ENCODE measurements at places on chromosomes 5 and 9. TPM values are rescaled to one million over a fixed set of nuclear protein-coding genes. Genes with fewer than 3 reads are reported as not detected.

DNA sequence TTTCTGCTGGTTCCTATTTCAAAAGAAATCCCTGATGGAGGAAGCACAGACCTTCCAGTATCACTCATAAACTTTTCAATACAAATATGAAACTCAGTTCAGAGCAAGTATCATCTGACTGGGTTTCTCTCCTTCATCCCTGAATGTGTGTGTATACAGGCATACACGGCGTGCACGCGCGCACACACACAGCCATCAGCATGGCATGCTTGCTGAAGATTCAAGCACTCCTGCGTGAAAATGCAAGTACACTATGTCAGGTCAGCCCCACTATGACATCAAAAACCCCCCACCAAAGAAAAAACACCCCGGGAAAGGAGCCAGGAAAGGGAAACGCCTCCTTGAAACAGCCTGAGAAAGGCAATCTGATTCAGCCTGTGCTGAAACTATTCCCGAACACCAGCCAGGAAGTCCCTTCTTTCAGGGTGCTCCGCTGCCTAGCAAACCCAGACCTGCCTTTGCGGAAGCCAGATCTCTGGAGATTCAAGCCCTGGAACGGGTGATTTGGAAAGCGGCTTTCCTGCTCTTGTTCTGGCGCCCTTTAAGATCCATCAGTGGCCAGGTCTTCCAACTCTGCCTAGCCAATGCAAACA, 831 bp downstream of the KLHL3 start:
- DNase-seq: no peak

GRCh38 chr5:138024117-138024516, 8.8 kb downstream of the FAM13B start:
- no peak for DNase-seq

GRCh38 chr5:177006265-177006972, at the start of gene UIMC1:
Gene UIMC1, minus strand, starts transcription at chr5:177006779. Its CDS starts 24,164 bp downstream, at chr5:176982615.
- peak; percentile 90 for DNase-seq

GRCh38 chr5:78830528-78831046, 154.5 kb downstream of the ARSB start:
- DNase-seq: no peak

DNA sequence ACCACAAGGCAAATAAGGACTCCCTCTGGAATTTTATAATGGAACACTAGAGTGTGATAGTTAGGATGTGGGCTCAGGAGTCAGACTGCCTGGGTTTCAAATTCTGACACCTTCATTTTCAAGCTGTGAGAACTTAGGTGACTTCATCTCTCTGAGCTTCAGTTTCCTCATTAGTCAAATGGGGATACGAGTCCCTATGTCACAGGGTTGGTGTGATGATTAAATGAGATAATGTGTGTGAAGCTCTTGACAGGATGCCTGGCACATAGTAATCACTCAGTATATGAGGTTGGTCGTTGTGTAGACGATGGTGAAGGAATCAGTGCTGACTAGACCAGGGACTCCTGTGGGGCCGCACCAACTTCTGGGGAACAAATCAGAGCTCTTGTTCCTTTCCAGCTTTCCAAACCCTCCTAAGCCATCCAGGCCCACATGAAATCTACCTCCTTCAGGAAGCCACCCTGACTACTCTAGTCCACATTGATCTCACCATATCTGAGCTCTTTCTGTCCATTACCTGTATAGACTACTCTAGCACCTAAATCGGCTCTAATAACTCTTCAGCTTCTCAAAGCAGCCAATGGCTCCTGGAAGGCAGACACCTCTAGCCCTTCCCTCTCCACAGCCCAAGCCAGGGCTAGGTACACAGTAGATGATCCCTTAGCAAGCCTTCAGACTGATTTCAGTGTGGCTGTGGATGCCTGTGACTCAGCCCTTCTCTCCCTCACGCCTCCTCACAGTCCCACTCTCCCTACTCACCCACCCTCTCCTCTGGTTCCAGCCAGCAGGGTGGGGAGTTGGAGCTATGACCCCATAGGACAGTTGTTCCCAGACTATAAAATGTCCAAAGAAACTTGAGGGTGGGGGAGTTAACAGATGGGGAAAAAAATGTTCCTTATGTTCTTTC, 2.5 kb upstream of the TCF7 start:
- DNase-seq: no peak

- DNase-seq: peak; percentile 88
These were observed 242.3 kb upstream of the PTGER4 start for GRCh38 chr5:40437452-40437861.

GRCh38 chr5:132653716-132654115, 4.3 kb upstream of the IL13 start:
- no peak for DNase-seq

- DNase-seq: no peak
These were observed 36.4 kb downstream of the MTX3 start for GRCh38 chr5:79954620-79955019.

- DNase-seq: no peak
These were observed 20.7 kb upstream of the EGFLAM start for GRCh38 chr5:38237681-38238080.

DNA sequence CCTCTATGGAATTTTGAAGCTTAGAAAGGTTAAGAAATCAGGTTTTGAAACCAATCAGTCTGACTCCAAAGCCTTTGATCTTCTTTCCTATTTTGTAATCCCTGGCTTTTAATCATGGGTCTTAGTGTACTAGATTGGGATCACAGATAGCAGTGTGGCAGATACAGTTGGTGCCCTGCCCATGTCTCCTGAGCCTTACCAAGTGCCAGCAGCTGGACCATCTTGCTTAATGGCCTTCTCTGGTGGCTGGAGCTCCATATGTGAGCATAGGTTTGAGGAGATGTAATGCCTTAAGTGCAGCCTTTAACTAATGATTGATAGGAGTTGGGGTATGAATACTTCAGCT, 16.7 kb upstream of the RIC1 start:
- no peak for DNase-seq

DNA sequence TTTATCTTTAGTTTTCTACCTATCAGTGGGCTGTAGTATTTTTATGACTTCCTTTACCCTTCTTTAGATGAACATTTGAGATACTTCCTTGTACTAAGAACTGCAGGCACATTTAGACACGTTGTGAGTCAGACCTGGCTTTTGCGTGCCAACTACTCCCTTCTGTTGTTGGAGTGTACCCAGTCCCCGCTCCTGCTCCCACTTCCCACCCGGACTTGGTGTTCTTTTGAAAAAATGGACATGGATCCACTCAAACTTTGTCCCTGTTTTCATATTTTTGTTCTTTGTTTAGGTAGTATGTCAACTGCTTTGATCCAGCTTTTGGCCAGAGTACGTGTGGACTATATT, 60.7 kb downstream of the PARP8 start:
- no peak for DNase-seq

- DNase-seq: no peak
These were observed 343.7 kb downstream of the DMRTA1 start for GRCh38 chr9:22790329-22790728.

- DNase-seq: peak; percentile 5
These were observed 981.7 kb downstream of the NR2F1-AS1 start for GRCh38 chr5:92599217-92599810.

DNA sequence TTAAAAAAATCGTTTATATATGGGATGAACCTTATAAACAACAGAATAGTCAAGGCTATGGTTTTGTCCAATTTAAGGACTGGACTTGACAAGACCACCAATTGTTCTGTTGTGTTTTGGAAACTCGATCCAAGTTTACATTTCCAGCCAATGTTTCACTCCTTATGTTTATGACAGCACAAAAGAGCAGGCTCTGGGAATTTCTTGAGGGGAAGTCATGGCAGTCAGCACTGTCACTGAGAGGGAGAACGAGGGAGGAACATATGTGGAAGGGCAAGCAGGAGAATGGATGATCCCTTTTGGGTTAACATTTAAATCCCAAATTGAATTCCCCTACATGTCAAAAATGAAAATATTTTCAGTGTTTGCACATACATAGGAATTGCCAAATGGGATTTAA, 292.5 kb downstream of the MARCHF11 start:
- peak; percentile 9 for DNase-seq

DNA sequence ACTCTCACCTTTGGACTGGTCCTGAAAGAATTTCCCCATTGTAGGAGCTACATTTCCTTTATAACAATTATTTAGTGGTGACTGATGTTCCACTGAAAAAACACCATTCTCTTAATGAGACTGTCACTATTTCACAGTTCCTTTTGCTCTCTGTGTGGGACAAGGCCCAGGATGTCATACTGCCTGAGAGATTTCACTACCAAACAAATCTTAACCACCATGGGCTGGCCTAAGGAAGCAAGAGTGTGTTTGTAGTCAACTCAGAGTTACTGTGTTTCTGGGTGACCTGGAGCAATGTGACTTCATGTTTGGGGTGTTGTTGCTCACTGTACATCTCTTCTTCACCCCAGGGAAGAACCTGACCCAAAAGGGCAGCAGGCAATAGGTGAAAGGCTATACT, 50.1 kb upstream of the ZNF608 start:
- no peak for DNase-seq

GRCh38 chr5:110032376-110032775, 342.6 kb downstream of the MAN2A1 start:
- DNase-seq: no peak

DNA sequence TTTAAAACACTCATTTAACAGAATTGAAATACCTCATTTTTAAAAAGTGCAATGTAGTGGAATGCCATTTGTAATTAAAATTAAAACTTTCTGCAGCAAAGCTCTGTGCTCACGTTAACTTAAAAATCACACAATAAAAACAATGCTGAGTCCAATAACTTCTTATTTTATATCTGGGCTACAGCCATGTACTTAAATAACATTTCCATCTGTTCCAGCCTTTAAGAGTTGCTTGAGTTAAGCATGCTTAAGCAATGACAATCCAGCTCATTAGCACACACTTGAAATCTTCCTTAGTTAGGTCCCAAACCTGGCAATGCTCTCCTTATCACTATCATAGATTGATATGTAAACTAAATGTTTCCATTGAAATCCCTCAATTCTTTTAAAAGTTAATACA, 132.3 kb upstream of the CDH12 start:
- DNase-seq: no peak

GRCh38 chr9:104921067-104921741, 6.8 kb downstream of the ABCA1 start:
- DNase-seq: no peak

DNA sequence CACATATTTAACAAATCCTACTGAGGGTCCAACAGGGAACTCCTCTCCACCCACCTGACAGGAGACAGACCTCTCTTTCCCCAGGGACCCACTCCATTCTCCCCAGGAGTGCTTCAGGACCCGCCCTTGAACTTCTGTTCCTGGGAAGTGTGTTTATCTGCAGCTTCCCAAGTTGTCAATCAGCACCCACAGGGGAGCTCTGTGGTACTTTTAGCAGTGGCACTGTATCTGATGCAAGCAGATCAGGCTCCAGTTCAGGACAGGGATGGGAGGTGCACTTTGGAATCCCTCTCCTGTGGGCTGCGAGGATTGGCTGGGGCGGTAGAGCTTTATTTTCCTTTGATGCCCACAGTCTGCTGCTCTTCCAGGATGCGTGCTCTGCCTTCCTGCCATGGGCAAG, 8.7 kb downstream of the GALNT10 start:
- no peak for DNase-seq

DNA sequence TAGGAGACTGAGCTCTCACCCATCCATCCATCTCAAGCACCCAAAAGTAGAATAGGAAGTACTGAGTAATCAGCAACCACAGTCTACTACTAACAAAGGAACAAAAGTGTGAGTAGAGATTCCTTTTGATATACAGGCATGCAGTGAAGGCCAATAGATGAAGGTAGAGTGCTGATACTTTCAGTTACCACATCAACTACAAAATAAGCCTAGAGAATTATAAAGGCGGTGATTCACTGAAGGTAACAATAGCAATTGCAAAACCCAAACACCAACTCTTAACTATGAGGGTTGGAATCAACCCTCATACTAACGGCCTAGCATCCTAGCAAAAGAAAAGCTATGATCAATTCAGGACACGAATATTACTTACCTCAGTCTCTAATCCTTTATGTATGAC, 992.6 kb downstream of the DNAH5 start:
- DNase-seq: no peak

DNA sequence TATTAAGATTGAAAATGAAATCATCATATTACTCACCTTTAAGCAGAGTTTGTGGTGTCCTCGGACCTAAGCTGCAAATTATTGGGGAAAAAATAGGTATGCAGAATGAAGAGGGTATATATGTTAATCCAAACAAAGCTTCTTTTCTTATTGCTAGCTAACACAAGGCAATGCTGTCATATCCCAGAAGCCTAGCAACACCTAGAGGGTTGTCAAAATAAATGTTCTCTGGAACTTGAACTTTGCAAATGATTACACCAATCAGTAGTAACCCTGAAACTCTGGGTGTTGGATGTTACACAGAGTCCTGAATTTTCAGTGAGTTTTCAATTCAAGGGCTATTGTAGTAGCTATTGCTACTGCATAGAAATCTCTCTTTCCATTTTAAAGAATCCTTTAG, at the start of gene C6:
C6 (minus strand) TSS at position 193 of the 400 bp plus-strand sequence. CDS start 10,302 bp downstream, outside the sequence.
- DNase-seq: peak; percentile 74

GRCh38 chr5:59745415-59745863, 148.1 kb downstream of the PDE4D start:
- DNase-seq: no peak

GRCh38 chr9:109010746-109011145, 2.6 kb downstream of the CTNNAL1 start:
- DNase-seq: peak; percentile 25

- DNase-seq: no peak
These were observed 61.3 kb upstream of the MOCS2 start for GRCh38 chr5:53170746-53171349.

DNA sequence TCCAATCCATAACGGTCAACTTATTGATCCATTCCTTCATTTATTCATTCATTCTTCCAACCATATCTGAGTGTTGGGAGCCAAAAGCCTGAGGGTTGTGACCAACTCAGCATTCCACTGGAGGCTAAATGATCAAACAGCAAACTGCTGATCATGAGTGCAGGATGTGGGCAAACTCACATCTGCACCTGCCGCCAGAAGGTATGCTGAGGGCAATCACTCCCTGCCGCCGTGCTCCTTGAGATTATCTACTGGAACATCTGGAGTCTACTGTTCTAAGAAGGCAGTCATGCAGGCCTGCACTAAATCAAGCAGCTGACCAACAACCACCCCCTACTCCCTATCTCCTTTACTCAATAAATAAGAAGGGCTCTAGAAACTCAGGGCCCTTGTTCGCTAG, 184.0 kb downstream of the TTLL11 start:
- DNase-seq: no peak

The GNA14 gene
- 2.7 TPM for polyA plus RNA-seq

The CFAP157 gene
- 0.84 TPM for polyA plus RNA-seq

The CXCL14 gene
- 161 TPM for polyA plus RNA-seq

The OXCT1 gene
- polyA plus RNA-seq: 19.4 TPM

The ANKRD33B gene
- 0.88 TPM for polyA plus RNA-seq

The STK32A gene
- polyA plus RNA-seq: 3.3 TPM

The C9orf153 gene
- polyA plus RNA-seq: 0.22 TPM

The PTGES gene
- 4.9 TPM for polyA plus RNA-seq

The PARP8 gene
- 16.9 TPM for polyA plus RNA-seq

The SVEP1 gene
- polyA plus RNA-seq: 8.7 TPM

The RNF208 gene
- polyA plus RNA-seq: 11.0 TPM
